ENCODE measurements at places on chromosomes 4 and X. TPM values are rescaled to one million over a fixed set of nuclear protein-coding genes. Genes with fewer than 3 reads are reported as not detected.
A peak's percentile ranks its signal among the peaks of the same experiment; 100 is the strongest.

DNA sequence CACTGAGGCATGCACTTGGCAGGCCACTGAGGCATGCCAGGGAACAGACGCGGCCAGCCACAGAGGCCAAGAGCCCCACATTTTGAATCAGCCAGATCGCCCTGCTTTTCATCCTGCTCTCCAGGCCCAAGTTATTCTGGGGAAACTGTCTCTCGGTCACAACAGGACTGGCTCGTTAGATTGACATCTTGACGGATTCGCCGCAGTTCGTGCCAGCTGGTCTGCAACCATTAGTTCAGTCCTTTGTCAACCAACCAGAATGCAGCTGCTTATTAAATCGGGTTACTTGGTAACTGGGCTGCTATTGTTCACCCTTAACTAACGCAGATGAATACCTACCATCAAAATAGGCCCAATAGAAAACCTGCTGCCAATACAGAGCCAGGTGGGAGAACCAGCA, 16.7 kb downstream of the CLDN34 start:
- H3K4me3 ChIP-seq: no peak overlapping the region
- DNase-seq: no peak
- H3K27ac ChIP-seq: no peak overlapping the region
- no peaks in the 10 kb centered on the region for H3K27me3 ChIP-seq
- H3K4me1 ChIP-seq: no peaks in the 10 kb centered on the region
- no peaks in the 10 kb centered on the region for H3K36me3 ChIP-seq

DNA sequence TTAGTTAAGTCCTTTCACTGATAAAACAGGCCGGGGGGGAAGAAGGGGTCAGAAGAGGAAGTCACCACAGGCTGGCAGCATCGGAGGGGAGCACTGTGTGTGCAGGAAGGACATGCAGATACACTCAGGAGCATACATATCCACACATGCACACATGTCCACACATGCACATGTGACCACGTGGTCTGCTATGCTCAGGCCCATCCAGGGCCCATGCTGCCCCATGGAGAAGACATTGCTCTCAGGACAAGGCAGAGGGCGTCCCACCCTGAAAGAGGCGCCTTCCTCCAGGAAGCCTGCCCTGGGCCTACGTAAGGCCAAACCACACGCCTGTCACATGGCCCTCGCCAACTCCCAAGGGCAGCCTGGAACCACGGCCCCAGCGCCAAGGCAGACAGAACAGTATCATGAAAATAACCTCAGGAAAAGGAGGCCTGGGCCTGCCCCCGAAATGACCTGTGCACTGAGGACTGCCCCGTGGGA, 15.8 kb downstream of the WDR1 start:
- peaks cover 40% of the 10 kb centered on the region for H3K4me1 ChIP-seq
- H3K4me3 ChIP-seq: no peak overlapping the region
- H3K36me3 ChIP-seq: peaks cover 38% of the 10 kb centered on the region

- H3K36me3 ChIP-seq: no peaks in the 10 kb centered on the region
- H3K27ac ChIP-seq: peak overlapping the region; percentile 34
- H3K4me1 ChIP-seq: peaks cover 12% of the 10 kb centered on the region
- DNase-seq: no peak
- no peaks in the 10 kb centered on the region for H3K27me3 ChIP-seq
- no peak overlapping the region for H3K4me3 ChIP-seq
These were observed 35.6 kb downstream of the FRMPD3 start for GRCh38 chrX:107485013-107485412.

- DNase-seq: no peak
- H3K27me3 ChIP-seq: no peaks in the 10 kb centered on the region
- H3K36me3 ChIP-seq: no peaks in the 10 kb centered on the region
These were observed 106.0 kb downstream of the ASMT start for GRCh38 chrX:1720836-1721235.

DNA sequence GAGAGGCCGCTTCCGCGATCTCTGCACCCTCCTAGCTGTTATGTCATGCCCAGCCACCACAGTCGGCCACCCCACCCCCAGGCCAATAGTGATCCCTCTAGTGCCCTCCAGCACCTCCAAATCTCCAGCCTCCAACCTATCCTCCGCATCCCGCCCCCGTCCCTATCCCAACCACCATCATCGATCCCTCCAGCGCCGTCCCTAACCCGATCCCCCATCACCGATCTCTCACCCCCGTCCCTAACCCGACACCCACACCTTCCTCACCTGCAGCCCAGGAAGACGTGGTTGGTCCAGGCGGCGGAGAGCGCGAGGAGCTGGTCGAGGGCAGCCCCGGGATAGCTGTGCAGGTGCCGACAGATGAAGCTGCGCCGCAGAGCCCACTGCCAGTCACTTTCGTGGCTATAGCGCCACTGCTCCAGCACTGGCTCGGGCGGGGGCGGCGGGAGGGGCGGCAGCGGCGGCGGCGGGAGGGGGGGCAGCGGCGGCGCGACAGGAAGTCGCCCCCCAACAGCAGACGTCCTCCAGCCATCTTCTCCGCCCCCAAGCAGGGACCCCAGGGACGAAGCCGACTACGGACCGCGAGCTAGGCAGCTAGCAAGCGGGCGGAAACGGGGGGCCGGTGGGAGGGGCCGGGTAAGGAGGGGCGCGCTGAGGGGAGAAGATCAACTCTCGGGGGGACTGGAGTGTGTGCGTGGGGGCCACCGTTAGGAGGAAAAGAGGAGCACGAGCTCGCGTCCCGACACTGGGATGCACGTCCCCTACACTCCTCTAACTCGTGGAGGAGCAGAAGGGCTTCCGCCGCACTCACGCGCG, 552 bp downstream of the NKRF start:
- H3K4me1 ChIP-seq: no peaks in the 10 kb centered on the region
- H3K36me3 ChIP-seq: no peaks in the 10 kb centered on the region
- peak overlapping the region; percentile 43 for H3K4me3 ChIP-seq

GRCh38 chr4:120725639-120726580, 196.6 kb downstream of the PRDM5 start:
- H3K36me3 ChIP-seq: no peaks in the 10 kb centered on the region
- no peak overlapping the region for H3K4me3 ChIP-seq
- H3K4me1 ChIP-seq: peaks cover 15% of the 10 kb centered on the region
- DNase-seq: peak; percentile 14
- no peaks in the 10 kb centered on the region for H3K27me3 ChIP-seq

DNA sequence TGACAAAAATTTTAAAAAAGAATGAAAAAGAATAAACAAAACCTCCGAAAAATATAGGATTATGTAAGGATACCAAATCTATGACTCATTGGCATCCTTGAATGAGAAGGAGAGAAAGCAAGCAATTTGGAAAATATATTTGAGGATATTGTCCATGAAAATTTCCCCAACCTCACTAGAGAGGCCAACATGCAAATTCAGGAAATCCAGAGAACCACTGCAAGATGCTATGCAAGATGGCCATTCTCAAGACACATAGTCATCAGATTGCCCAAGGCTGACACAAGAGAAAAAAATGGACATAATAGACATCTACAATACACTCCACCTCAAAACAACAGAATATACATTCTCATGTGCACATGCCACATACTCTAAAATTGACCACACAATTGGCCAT, 135.9 kb upstream of the SPANXB1 start:
- no peaks in the 10 kb centered on the region for H3K27me3 ChIP-seq
- no peak for DNase-seq
- H3K4me3 ChIP-seq: no peak overlapping the region
- no peaks in the 10 kb centered on the region for H3K36me3 ChIP-seq
- no peaks in the 10 kb centered on the region for H3K4me1 ChIP-seq

GRCh38 chrX:57930051-57930450, 19.8 kb upstream of the ZXDA start:
- no peak overlapping the region for H3K4me3 ChIP-seq
- H3K4me1 ChIP-seq: no peaks in the 10 kb centered on the region
- no peaks in the 10 kb centered on the region for H3K27me3 ChIP-seq
- H3K36me3 ChIP-seq: no peaks in the 10 kb centered on the region
- no peak for DNase-seq

DNA sequence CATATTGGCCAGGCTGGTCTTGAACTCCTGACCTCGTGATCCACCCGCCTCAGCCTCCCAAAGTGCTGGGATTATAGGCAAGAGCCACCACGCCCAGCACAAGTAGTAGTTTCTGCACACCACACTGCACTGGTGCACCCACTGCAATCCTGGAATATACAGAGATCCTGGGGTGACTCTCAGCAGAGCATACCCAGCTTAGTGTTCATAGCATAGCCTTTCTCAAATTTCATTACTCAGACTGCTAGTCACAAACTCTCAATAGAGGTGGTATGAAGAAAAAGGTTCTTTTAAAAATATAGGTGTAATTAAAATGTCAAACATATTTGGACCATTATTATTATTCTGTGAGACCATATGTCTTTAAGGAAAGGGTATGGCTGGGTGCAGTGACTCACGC, 6.2 kb upstream of the ARHGAP10 start:
- H3K4me3 ChIP-seq: no peak overlapping the region
- H3K27me3 ChIP-seq: no peaks in the 10 kb centered on the region
- no peaks in the 10 kb centered on the region for H3K4me1 ChIP-seq
- no peak overlapping the region for H3K27ac ChIP-seq

DNA sequence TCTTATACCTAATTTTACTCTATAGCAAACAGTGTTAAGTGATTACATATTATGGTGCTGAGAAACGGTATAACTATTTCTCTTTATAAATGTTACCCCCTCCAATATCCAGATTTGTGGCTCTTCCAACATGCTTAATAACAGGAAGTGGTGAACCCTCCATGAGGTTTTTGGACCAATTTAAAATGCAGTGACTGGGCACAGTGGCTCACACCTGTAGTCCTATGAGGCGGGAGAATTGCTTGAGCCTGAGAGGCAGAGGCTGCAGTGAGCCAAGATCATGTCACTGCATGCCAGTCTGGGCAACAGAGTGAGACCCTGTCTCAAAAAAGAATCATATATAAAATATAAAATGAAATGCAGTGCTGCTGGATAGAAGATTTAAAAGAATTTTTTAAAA, 137.3 kb downstream of the MGST2 start:
- H3K4me3 ChIP-seq: no peak overlapping the region
- no peak for DNase-seq
- no peaks in the 10 kb centered on the region for H3K4me1 ChIP-seq

DNA sequence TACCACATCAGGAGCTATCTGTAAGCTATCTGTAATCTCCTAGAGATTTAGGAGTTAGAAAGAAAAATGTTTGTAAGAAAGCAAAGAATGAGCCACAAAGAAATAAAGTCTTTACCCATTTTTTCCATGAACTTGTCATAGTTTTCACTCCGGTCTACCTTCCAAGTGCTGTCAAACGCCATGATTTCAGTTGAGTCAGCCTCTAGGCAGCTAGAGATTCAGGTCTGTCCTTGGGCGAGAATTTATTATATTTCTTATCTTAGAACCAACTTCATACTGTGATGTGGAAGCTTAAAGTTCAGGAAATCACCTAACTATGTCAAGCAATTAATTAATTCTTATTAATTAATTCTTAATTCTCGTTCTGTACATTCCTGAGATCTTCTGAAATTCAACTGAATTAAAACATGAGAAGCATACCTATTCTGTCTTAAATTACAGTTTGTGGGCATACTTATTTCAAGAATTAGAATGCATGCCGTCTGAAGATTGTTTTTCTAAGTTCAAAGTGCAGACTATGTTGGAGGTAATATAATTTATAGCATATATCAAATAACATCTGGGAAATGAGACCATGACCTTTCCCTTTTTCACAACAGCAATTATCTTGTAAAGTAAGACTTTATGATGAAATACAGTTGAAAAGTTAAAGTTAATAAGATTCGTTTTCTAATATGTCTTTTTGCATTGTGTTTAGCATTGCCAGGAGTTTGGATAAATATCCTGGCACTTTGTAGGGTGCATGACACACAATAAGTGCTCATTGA, at the start of gene FABP2:
Gene FABP2 (minus strand): TSS at position 218 of the 767 bp plus-strand sequence. CDS start 36 bp downstream, at position 182.
- H3K27ac ChIP-seq: no peak within 1 kb of the TSS
- no peaks in the 10 kb centered on the region for H3K27me3 ChIP-seq
- no peaks in the 10 kb centered on the region for H3K36me3 ChIP-seq
- DNase-seq: no peak

- no peaks in the 10 kb centered on the region for H3K4me1 ChIP-seq
- H3K4me3 ChIP-seq: no peak overlapping the region
- H3K36me3 ChIP-seq: no peaks in the 10 kb centered on the region
- H3K27me3 ChIP-seq: no peaks in the 10 kb centered on the region
- DNase-seq: no peak
These were observed 54.6 kb downstream of the USP26 start for GRCh38 chrX:133042260-133042659.

DNA sequence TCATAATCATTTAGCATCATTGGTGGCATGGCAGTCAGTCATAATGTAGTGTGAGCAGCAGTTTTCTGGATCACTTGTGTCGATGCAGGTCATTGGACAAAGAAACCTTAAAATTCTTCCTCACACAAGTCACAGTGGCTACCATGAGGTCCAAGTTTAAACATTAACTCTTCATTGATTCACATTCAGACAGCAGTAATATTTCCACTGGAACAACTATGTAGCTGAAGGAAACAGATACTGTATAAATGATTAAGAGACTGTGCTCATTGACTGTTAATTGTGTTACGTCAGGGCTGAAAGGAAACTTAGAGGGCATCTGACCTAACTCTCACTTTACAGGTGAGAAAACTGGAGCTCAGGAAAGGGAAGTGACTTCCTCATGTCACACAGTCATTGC, 261.8 kb downstream of the KLHL13 start:
- H3K27me3 ChIP-seq: no peaks in the 10 kb centered on the region
- no peak overlapping the region for H3K4me3 ChIP-seq
- H3K36me3 ChIP-seq: no peaks in the 10 kb centered on the region
- no peak overlapping the region for H3K27ac ChIP-seq
- no peak for DNase-seq

- H3K36me3 ChIP-seq: no peaks in the 10 kb centered on the region
- DNase-seq: no peak
- no peaks in the 10 kb centered on the region for H3K27me3 ChIP-seq
- no peak overlapping the region for H3K4me3 ChIP-seq
- no peaks in the 10 kb centered on the region for H3K4me1 ChIP-seq
- H3K27ac ChIP-seq: no peak overlapping the region
These were observed 257.1 kb upstream of the ACTRT1 start for GRCh38 chrX:128309311-128309710.

DNA sequence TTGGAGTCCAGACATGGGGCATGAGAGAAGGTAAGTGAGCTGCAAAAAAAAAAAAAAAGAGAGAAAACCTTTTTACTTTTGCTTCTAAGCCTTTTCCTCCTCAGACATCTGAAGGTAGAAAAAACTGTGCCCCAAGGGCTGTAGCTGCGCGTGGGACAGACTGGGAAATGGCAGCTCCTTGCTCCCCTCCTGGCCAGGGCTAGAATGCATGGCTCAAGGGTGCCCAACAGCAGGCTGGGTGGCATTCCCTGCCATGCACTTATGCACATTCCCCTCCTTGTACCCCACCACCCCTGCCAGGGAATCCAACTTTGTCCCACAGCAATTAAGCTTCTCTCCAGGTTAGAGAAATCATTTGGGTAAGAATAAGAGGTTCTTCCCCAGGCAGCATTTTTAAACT, 421.2 kb downstream of the TRAM1L1 start:
- H3K27me3 ChIP-seq: no peaks in the 10 kb centered on the region
- no peak for DNase-seq
- no peaks in the 10 kb centered on the region for H3K36me3 ChIP-seq
- H3K4me1 ChIP-seq: no peaks in the 10 kb centered on the region
- H3K4me3 ChIP-seq: no peak overlapping the region

- no peaks in the 10 kb centered on the region for H3K36me3 ChIP-seq
- no peak overlapping the region for H3K27ac ChIP-seq
- no peak for DNase-seq
- H3K27me3 ChIP-seq: no peaks in the 10 kb centered on the region
- H3K4me1 ChIP-seq: no peaks in the 10 kb centered on the region
These were observed 340.8 kb downstream of the ADGRL3 start for GRCh38 chr4:61540944-61541343.

Gene PRKG2
- 1.2 TPM for total RNA-seq

Gene GNRHR
- not detected for total RNA-seq

Gene TET2
- total RNA-seq: 40.5 TPM

Gene CT45A1
- total RNA-seq: not detected

Gene CLNK
- not detected for total RNA-seq
